T-helper 1 cell (primary cell): ENCODE measurements at places on chromosomes 1 and 21.

DNA sequence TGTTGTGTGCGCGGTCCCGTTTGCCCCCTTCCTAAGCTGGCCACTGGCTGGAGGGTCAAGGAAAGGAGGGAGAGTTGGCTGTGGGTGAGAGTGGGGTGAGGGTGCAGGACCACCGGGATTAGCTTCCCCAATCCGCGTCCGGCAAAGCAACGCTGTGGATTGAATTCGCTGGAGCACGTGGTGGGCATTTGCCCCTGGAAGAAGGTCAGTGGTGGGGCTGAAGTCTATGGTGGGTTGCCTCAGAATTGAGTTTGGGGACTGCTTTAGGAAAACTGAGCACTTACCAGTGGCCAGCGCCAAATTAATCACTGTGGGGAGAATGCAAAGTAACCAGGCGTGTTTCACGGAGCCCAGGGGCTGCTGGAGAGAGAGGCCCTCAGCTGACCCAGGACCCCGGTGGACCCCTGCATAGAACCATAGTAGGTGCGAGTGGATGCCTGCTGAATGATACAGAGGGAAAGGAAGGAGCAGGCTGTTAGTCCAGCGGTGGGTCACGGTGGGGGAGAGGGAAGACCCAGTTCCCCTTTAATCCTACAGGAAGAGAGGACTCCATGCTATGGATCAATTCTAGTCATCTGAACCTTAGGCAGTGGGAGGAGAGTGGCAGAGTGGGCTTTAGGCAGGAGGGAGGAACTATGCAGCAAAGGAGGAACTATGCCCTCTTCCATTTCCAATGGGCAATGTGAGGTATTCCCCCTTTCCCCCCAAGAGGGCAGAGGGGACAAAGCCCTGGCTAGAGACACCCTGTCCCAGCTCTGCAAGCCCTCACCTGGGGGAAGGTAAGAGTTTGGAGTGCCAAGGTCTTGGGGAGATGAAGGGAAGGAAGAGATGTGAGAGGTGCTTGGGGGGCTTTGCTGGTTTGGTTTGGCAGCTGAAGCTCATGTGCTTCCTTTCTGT is 1.2 kb downstream of the TNFRSF8 start:
- no peak for DNase-seq

GRCh38 chr1:223837687-223838086 is 8.1 kb downstream of the TP53BP2 start:
- no peak for DNase-seq

- no peak for DNase-seq
These were observed 33.5 kb downstream of the PRKCZ start for GRCh38 chr1:2083666-2084065.

DNA sequence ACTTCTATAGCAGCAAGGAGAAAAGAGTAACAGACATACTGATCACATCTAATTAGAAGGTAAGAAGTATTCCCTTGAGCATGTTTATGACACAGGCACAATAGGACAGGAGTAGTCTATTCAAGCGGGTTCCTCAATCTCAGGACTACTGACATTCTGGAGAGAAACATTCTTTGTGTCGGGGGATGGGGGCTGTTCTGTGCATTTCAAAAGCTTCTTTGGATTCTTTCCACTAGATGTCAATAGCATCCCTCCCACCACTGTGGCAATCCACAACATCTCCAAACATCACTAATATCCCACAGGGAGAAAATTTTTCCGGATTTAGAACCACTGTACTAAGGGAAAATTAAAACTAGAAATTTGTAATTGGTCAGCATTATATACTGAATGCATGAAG is 56.9 kb downstream of the ADAMTS5 start:
- DNase-seq: no peak

DNA sequence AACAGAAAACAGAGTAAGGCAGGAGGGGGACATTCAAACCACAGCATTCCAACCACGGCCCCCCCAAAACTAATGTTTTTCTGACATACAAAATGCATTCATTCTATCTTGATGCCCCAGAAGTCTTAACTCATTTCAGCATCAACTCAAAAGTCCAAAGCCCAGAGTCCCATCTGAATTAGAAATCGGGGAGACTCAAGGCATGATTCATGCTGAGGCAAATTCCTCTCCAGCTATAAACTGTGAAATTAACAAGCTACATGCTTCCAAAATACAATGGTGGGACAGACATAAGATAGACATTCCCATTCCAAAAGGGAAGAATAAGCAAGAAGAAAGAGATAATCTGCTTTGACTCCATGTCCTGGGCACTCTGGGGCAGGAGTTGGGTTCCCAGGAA is 73.9 kb downstream of the KCNJ15 start:
- DNase-seq: no peak

GRCh38 chr1:17251246-17251645 is 2.3 kb downstream of the PADI3 start:
- DNase-seq: no peak

DNA sequence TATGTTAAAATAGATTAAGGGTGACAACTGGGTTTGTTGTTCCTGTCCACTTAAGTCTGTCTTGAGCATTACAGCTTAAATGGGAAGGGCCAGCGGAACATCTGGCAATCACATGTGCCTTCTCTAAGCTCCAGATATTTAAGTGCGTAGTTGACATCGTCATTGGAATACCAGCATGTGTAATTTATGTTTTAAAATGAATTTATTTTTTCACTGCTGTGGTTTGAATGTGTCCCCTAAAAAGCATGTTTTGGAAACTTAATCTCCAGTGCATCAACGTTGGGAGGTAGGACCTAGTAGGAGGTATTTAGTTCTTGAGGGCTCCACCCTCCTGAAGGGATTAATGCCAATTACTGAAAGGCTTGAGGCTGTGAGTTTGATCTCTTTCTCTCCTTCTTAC is 13.4 kb downstream of the ZCCHC17 start:
- DNase-seq: no peak
